Activated T-cell treated with anti-CD3 and anti-CD28 coated beads for 4 hours (primary cell): ENCODE measurements at places on chromosomes 6 and 20.

DNA sequence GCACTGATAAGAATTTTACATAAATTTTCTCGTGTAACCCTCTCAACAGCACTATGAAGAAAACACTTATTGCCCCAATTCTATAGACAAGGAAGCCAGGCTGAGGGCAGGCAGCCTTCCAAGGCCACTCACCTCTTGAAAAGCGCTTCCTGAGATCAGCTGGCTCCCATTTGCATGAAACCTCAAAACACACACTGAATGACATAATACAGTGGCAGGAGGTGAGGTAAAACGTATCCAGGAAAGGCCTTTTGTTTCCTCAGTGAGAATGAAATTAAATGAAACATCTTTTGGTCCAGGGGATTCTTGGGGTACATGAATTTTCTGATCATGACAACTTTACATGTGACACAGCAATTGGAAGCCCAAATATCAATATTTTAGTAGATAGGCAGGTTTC, 112.5 kb downstream of the WDR27 start:
- no peak for DNase-seq

DNA sequence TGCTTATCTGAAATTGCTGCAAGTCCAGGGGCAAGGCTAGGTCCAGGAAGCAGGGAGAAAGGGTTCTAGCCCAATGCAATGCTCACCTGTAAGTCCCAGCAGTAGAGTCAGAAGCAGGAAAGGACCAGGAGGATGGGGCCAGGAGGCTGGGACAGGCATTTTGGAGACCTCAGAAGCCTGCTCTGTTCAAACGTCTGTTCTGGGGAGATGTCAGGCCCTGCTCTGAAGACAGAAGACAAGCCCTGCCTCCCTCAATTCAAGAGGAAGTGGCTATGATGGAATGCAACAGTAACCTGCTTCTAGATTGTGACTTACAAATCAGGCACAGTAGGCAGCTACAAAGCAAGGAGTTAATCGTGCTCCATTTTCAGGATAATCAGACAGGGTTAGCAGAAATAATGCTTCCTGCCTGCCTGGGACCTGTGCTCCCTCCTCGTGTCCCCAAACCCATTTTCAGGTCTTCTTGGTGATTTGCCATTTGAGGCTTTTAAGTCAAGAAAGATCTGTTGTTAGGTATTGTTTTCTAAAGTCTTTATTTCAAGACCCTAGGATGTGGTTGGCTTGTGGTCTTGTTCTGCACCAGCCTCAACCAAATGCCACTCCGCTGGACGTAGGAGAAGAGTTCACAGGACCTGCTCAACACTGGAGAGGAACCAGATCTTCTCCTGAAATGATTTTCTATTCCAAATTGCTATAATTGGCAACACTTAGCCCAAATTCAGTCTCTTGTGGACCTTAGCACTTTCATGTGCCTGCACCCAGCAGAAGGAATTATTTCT, at the start of gene SIRPG:
Gene SIRPG, minus strand, starts transcription at position 224 of the 779 bp plus-strand sequence. Its CDS starts 65 bp downstream, at position 159.
- DNase-seq, result no peak

GRCh38 chr6:90222724-90223198, 73.9 kb downstream of the BACH2 start:
- DNase-seq, result peak; percentile 39

DNA sequence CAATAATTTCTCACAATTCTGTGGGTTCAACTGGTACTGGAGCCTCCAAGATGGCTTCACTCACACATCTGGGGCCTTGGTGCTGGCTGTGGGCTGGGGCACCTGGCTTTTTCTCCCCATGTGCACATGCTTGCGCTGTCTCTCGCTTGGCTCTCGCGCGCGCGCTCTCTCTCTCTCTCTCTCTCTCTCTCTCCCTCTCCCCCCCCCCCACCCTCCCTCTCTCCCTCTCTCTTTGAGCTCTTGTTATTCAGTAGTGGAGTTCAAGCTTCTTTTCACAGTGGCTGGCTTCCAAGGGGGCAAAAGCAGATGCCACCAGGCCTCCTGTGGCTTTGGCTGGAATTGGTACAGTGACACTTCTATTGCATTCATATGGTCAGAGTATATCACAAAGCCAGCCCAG, 10.8 kb upstream of the TBCC start:
- DNase-seq, result no peak

- no peak for DNase-seq
Observed at GRCh38 chr6:124078169-124078568, 274.5 kb downstream of the NKAIN2 start.

GRCh38 chr6:108671790-108672189, 111.1 kb downstream of the FOXO3 start:
- DNase-seq, result no peak

- no peak for DNase-seq
Observed at GRCh38 chr6:158634695-158635426, 9.7 kb downstream of the DYNLT1 start.

- no peak for DNase-seq
Observed at GRCh38 chr20:15064741-15065140, 727.3 kb upstream of the FLRT3 start.

DNA sequence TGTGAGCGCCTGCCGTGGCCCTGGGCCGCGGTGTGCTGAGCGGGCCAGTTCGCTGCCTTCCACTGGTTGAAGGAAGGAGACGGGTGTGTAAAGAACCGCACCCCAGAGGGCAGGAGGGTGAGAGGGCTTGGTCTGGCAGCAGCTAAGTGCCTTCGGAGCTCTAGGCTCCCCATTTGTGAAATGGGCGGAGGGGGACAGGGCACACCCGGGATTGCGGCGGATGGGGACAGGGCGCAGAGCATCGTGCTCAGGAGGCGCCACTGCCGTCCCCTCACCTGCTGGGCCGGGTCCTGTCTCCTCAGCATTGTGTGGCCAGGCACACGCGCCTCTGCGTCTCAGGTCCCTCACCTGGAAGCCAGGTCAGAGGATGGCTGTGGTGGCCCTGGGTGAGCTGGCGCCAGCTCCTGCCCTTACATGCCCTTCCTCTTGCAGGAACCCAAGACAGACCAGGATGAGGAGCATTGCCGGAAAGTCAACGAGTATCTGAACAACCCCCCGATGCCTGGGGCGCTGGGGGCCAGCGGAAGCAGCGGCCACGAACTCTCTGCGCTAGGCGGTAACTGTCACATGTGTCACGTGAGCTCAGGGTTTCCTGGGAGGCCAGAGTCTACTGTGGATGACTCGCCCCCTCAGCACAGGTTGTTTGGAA, 3.1 kb downstream of the ADRM1 start:
- DNase-seq, result no peak

GRCh38 chr6:163182696-163183095, 231.8 kb upstream of the QKI start:
- DNase-seq, result no peak

- DNase-seq, result no peak
Observed at GRCh38 chr6:4620284-4621151, 155.7 kb upstream of the CDYL start.

DNA sequence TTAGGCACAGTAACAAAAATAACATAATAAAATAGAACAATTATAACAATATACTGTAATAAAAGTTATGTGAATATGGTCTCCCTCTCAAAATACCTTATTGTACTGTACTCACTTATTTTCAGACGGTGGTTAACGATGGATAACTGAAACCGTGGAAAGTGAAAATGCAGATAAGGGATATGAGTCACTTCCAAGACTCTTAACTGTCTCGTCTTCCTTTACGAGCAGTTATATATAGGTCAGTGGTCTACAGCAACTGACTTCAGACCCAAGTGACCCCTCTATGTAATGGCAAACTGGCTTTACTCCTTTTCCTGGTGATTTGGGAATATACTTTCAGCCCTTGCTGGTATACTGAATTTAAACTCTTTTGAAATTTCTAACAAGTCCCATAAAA, 261.4 kb downstream of the SLC35F1 start:
- DNase-seq, result no peak

DNA sequence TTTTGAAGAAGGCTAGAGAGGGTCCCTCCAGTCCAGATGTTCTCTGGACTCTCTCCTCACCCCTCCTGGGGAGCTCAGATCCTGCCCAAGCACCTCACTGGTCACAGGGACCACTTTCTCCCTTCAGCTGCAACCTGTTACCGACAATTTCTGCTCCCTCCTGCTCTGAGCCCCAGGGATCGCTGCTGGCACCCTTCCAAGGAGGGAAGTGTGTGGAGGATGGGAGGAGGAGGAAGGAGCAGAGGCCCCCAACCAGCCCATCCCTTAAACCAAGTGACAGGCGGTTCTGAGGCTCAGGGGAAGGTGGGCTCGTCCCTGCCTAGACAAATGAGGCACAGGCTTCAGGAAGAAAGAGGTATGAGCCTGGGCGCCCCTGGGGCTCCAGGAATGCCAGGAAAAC, 13.9 kb downstream of the PMEPA1 start:
- no peak for DNase-seq

- DNase-seq, result no peak
Observed at GRCh38 chr20:33262658-33263065, 20.4 kb upstream of the BPIFB1 start.

DNA sequence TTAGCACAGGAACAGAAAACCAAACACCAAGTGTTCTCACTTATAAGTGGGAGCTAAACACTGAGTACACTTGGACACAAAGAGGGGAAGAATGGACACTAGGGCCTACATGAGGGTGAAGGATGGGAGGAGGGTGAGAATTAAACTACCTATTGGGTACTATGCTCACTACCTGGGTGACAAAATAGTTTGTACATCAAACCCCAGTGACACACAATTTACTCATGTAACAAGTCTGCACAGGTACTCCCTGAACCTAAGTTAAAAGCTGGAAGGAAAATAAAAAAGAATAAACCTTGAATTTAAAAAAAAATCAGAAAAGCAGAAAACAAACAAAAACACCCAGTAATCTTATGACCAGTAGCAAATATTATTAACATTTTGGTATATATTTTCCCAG, 188.6 kb downstream of the TFAP2B start:
- no peak for DNase-seq

- no peak for DNase-seq
Observed at GRCh38 chr6:16511040-16511660, 250.1 kb downstream of the ATXN1 start.

- no peak for DNase-seq
Observed at GRCh38 chr6:47180633-47181032, 129.1 kb downstream of the TNFRSF21 start.

DNA sequence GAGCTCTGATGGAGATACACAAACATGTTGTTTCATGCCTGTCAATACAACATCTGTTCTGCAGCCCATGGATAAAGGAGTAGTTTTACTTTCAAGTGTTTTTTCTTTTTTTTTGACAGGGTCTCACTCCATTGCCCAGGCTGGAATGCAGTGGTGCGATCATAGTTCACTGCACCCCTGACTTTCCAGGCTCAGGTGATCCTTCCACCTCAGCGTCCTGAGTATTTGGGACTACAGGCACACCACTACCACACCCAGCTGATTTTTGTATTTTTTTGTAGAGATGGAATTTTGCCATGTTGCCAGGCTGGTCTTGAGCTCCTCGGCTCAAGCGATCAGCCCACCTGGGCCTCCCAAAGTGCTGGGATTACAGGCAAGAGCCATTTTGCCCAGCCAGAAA, 97.0 kb downstream of the SMAP1 start:
- DNase-seq, result no peak

DNA sequence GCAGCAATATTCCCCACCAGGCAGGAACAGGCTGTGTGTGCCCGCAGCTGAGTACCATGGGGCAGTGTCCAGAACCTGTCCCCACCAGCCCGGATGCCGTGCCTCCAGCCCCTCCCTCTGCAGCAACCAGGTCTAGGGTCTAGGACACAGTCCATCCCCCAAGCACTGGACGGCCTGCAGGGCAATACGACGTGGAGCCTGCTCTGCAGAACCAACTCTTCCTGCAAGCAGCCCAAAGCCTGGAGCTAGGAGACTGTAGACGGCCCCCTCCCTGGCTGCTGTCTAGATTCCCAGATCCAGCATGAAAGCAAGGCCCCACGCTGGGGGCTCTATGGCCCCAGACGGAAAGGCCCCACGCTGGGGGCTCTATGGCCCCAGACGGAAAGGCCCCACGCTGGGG, 128.2 kb upstream of the AFDN start:
- DNase-seq, result no peak

DNA sequence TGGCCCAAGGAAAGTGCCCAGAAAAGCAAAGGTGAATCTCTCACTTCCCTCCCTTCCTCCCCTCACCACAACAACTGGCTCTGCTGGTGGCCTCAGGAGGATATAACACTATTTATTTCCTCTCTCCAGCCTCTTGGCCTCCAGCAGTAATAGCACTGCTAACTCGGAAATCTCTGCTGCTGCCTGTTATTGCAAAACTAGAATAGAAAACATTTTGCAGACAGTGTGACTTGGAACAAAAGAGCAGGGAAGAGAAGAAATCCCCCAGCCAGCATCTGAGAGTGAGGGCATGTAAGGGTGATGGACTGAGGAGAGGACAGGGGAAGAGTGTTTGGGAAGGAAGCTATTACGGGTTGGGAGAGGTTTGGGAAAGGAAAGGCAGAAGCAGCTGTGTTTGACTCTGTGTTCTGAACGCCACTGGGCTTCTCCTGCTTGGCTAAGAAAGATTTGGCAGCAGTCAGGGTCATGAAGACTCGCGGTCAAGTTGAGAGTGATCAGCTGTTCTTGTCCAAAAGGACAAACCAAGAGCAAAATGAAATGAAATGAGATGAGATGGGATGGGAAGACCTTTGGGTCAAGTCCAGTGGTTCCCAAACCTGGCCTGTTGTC, 81.0 kb upstream of the SNX9 start:
- DNase-seq, result no peak

GRCh38 chr6:72646604-72647485, 25.0 kb downstream of the KCNQ5 start:
- DNase-seq, result no peak

GRCh38 chr6:91716361-91716760, 1129.5 kb upstream of the MAP3K7 start:
- DNase-seq, result no peak

- no peak for DNase-seq
Observed at GRCh38 chr20:19381947-19382346, 169.5 kb downstream of the SLC24A3 start.

GRCh38 chr6:2448826-2449571, 203.6 kb upstream of the GMDS start:
- DNase-seq, result no peak

DNA sequence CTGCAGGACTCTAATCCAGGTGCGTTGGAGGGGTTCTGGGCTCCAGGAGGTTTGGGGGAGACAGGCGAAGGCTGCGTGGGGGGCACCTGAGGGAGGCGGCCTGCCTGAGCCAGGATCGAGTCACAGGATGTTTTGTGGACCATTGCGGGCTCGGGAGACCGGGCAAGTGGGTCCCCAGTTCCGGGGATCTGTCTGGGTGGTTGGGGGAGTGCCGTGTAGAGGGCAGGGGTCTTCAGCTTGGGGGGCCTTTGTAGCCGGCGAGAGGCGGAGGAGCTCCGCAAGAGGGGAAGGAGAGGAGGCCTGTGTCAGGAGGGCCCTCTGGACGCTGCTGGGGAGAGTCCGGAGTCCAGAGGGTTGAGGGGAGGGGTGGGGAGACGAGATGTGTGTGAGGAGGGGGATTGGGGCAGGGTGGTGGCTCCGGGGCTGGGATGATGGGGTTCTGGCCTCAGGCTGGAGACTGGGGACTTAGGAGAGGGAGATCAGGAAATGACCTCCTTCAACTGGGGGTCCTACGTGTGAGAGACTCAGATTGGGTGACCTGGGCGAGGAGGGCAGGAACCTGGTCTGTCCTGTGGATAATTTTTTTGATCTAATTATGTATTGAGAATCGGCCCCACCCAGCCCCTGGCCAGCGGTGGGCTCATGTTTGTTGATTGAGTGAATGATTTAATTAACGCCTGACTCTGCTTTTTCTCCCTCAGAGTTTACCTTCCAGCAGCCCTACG, 505 bp downstream of the SNAI1 start:
- DNase-seq, result no peak
